ENCODE measurements at places on chromosomes 5 and 9.

DNA sequence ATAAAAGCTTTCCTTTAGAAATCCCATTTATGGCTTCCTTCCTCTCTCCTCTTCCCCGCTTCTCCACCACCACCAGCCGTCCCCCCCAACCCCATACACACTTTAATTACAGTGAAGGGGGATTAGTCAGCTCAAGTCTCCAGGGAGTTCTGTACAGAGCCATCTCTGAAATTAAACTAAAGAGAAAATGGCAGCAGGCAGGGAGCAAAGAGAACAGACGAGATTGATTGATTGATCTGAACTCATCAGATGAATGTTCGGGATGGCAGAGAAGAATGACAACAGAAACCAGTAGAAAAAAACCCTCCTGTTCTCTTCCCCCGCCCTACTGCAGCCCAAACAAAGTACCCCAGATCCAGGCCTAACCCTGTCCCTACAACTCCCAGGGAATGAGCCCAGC is 241.7 kb upstream of the PANK3 start:
- no peak for DNase-seq

DNA sequence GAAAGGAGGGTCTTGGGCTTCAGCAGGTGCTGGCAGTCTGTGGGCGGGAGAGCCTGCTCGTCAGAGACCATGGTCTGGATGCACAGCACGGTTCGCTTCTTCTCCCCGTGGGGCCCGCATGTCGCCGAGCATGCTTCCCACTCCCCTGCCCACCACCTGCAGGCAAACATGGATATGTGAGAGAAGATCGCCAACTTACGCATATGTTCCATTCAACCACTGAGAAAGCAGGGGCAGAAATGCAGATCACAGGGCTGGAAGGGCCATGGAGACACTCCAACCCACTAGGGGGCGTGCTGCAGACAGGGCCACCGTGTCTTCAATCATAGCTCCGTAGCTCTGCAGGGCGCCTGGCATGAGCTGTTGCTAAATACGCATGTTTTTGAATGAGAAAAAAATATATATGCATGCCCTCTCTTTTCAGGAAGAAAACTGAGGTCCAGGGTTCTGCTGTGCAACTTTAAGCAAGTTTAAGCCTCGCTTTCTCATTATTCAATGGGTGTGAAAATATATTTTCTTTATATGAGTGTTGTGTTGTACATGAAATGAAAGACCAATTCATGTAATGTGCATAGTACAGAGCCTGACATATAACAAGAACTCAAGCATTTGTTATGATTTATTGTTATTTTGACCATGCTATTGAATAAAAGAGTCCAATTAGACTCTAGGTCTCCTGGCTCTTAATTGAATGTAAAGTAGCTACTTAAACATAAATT is 148.0 kb downstream of the TARS1 start:
- DNase-seq, result no peak

DNA sequence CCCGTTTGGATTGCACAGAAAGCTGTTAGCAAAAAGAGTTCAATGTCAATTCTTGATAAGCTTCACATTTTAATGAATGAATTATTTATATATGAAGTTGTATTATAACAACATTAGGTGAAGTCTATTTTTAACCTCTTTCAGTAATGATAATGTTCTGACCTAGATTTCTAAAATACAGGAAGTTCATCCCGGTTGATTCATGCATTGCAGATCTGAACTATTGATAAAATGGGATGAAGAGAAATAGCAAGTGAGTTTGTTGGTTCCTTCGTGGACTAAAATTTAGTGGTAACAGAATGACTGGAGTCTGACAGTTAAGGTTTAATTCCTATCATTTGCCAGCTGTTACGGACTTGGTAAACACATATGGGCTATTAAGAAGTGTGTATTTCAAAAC is 180.5 kb downstream of the PCSK1 start:
- DNase-seq, result no peak

DNA sequence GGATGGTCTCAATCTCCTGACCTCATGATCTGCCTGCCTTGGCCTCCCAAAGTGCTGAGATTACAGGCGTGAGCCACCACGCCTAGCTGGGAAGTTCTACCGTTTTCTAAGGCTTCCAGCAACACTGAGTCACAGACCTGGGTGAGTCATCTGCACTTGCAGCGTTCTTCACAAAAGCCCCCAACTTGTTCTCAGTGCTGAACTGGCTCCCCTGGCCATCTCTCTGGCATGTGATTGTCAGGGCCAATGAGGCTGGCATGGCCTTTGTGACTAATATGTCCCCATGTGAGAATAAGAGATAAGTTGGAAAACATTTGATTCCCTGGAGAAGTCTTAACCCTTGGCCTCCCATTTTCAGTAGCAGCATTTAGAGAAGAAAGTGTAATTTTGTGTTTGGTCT is 124.4 kb downstream of the WDR41 start:
- no peak for DNase-seq

DNA sequence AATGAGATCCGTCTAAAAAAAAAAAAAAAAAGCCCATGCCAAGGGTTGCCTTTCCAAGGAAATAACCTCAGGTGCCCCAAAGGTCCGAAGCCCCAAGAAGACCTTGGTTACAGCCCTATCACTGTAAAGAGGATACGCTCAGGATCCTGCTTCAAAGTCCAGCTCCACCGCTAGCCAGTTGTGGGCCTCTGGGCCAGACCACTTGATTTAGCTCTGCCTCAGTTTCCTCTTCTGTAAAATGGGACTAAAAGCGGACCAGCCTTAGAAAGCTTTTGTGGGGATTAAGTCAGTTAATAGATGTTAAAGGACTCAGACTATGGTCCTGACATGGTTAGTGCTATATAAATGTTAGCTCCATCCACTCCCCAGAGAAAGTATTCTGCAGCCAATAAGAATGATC is 48.7 kb upstream of the ORM1 start:
- DNase-seq, result peak; percentile 4

- DNase-seq, result no peak
These were observed 257.1 kb upstream of the MAP3K1 start for GRCh38 chr5:56558131-56558745.

DNA sequence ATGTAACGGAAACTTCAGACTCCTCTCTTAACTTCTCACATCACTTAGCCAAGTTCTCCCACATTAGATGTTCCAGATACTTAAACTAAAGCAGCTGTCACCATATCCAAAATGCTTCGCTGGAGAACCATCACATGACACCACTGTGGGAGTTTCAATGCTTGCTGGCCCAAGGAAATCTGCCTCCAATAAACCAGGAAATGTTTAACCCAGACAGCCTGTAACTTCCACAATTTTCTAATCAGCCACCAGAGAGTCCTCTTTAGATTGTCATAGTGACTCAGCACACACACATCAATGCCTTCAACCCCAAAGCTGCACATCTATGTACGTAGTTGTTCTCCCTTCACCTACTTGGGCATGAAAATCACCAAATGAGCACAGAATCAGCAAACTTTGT is 118.7 kb downstream of the LPAR1 start:
- DNase-seq, result no peak

GRCh38 chr9:8085986-8086385 is 286.4 kb upstream of the DMAC1 start:
- DNase-seq, result no peak

DNA sequence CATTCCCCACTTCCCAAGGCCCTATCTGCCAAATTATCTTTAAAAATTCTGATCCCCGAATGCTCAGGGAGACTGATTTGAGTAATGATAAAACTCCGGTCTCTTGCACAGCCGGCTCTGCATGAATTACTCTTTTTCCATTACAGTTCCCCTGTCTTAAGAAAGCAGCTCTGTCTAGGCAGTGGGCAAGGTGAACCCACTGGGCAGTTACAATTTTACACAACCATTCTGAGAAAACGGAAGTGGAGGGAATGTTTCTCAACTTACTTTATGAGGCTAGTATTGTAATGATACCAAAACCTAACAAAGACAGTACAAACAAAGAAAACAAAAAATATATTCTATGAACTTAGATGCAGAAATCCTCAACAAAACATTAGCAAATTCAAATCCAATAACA is 100.0 kb downstream of the MCTP1 start:
- DNase-seq, result no peak

GRCh38 chr9:130982636-130983358 is 26.2 kb upstream of the LAMC3 start:
- no peak for DNase-seq

GRCh38 chr9:20611691-20612287 is 10.5 kb downstream of the MLLT3 start:
- DNase-seq, result no peak

GRCh38 chr5:132668706-132669454 is 4.9 kb upstream of the IL4 start:
- DNase-seq, result no peak

GRCh38 chr5:19917588-19918122 is 70.3 kb downstream of the CDH18 start:
- DNase-seq, result no peak

DNA sequence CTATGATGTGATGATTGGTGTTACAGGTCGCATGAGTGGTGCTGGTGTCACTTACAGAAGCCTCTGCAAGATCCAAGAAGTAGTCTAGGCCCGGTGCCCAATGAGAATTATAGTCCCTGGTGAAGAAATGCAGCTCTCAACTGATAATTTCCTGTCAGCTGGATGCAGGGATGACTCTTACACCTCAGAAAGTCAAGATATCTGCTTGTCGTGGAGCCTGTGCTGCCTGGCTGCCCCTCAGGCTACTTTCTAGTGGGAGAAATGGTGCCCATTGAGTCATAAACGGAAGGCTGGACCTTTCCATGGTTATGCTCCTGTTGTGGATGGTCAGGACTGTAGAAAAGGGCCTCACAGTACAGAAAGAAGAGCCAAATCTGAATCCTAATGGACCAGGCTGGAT is 46.8 kb upstream of the NXNL2 start:
- no peak for DNase-seq

DNA sequence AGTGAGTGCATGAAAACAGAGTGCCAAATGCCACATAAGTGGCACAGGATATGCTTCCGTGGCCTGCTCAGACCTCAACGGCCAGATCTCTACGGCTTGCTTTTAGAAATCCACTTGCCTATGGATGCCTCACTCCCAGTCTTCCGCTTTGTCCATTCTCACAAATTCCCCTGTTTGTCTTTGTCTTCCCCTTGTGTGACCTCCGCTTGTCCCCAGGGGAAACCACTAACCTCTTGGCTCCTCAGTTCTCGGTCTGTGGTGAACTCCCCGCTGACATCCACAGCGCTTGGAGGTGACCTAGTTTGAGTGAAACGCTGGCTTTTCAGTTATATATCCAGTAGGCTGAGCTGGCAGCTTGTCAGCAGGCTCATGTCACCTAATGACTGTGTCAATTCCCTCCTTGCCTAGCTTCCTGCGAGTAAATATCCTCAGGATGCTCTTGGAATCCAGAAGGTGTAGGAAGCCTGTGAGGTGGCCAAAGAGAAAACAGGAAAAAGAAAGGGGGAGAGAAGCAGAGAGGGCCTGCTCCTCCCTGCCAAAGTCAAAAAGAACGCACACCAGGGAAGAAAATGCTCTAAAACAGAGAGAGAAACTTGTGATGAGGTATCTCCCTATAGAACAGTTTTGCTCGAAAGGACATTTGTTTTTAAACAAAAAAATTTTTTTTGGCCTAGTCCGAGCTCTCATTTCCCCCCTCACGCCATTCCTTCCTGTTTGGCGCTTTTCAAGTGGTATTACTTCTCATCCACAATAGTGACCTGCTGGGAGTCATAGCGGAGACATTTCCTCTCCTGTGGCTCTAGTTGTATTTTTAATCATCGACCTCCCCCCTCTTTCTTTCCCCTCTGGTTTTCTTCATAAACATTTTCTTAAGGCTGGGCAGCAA is 101.6 kb upstream of the SPRY4 start:
- peak; percentile 62 for DNase-seq

DNA sequence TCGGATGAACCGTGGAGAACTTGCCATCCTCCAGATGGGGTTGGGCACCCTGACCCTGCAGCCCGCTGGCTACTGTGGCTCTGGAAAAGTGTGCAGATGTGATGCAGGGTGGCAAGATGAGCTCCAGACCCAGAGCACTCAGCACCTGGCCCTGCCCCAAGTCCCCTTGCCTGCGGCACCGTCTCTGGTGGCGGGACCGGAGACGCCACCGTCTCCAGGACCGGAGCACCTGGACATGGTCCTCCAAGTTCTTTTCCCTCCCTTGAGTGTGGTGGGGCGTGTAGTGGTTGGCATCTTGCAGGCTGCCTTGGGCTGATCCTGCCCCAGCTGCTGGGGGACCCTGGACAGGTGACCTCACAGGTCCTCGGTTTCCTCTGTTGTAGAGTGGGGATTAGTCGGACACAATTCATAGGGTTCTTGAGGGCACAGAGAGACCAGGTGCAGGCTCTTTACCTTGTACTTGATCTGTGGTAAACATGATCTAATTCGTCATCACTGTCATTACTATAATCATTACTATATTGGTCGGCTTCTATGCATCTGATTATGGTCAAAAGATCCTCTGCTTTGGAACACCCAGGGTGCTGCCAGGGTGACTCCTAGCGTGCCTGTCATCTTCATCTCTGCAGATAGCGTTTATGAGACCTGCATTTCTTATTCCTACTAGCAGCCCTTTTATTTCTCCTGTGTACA is 83.5 kb downstream of the COL5A1 start:
- DNase-seq, result no peak

GRCh38 chr9:99896119-99896518 is 10.3 kb upstream of the STX17 start:
- DNase-seq, result no peak

GRCh38 chr9:112013266-112013665 is 116.7 kb downstream of the UGCG start:
- DNase-seq, result no peak

DNA sequence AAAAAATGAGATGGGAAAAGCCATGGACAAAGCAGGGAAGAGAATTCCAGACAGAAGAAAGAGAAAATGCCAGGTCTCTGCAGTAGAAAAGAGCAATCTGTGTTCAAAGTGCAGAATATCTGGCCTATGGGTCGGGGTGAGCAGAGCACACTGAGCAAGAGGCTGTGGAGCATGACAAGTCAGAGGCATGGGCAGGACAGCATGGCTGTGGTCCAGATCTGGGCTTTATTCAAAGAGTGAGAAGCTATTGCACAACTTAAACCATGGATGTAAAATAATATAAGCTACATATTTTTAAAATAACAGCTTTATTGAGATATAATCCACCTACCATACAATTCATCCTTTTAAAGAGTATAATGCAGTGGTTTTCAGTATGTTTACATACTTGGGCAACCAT is 133.1 kb upstream of the SPDL1 start:
- DNase-seq, result no peak

- DNase-seq, result no peak
These were observed 1791.8 kb upstream of the WWC1 start for GRCh38 chr5:166499447-166500240.

- no peak for DNase-seq
These were observed 364.1 kb upstream of the CCNH start for GRCh38 chr5:87776785-87777184.

- DNase-seq, result no peak
These were observed 16.6 kb downstream of the SPTLC1 start for GRCh38 chr9:92098638-92099037.

DNA sequence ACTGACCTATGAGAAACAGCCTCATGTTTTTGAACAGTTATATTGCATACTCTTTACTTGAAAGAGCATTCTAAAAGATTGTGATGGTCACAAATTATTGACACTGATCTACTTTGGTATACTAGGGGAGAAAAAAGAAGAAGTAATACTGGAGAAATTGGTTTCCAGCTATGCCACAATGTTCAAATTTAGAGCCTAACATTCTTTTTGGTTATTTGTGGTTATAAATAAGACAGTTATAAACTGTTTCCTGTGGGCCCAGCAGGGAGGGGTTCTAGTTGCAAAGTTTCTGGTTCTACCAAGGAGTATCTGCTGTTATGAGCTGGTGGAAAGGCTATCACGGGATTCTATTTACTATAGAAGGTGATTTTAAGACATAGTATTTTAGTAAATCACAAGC is 4.8 kb downstream of the CWC27 start:
- DNase-seq, result no peak

- no peak for DNase-seq
These were observed 755.4 kb upstream of the CTNND2 start for GRCh38 chr5:12659686-12660085.
